Hematopoietic multipotent progenitor cell treated with erythropoietin and hydrocortisone succinate and interleukin-3 and kit ligand, for 6 days (in vitro differentiated cells): ENCODE measurements at places on chromosomes 3 and 15.

GRCh38 chr15:100170291-100171210 is 171.2 kb downstream of the ADAMTS17 start:
- no peak for DNase-seq

DNA sequence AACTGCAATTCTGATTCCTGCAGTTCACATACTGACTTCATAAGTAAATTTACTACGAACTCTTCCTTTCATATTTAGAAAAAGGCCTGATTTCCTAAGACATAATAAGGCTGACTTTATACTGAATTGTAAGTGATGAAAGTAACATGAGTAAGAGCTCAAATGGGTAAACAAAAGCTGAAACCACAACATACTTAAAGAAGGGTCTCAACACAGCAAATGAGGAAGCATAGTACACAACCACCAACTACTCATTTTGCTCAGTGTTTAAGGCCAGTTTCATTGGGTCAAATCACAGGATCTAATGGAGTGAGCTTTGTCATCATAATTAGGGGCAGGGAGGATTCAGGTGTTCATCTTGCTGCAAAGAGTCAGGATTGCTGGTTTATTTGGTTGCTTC is 81.4 kb downstream of the SETD2 start:
- DNase-seq = peak; percentile 5

DNA sequence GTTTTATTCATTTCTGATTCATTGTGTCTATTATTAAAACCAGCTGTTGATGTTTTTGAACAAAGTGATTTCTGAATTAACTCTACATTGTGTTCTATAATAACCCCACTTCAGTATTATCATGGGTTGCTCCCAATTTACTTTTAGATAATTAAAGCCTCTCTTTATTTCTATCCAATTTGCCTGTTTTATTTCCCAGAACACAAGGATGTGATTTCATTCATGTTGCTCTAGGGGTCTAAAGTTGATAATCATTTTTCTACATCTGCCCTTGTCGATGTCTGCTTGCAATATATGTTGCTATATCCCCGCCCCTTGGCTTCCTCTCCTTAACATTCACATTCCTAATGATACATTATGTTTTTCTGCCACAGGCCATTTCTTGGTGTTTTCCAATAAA is 747.3 kb downstream of the CADM2 start:
- DNase-seq = no peak

GRCh38 chr3:13702286-13702685 is 153.4 kb downstream of the FBLN2 start:
- no peak for DNase-seq

DNA sequence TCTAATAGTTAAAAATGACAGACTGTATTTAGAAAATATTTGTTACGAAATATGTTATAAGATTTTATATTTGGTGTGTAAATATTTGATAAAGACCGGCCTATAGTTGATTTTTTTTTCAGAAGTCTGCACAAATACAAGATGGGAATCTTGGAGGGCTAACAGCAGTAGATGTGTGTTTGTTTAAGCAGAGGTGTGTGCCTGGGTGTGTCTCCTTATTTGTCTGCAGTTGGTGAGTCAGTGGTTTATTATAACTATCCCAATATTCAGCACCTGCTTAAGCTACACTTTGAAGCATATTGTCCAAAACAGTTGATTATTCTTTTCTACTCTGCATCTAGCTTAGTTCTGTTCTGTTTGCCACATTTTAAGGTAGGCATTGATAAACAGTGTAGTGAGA is 12.4 kb downstream of the GLCE start:
- no peak for DNase-seq

DNA sequence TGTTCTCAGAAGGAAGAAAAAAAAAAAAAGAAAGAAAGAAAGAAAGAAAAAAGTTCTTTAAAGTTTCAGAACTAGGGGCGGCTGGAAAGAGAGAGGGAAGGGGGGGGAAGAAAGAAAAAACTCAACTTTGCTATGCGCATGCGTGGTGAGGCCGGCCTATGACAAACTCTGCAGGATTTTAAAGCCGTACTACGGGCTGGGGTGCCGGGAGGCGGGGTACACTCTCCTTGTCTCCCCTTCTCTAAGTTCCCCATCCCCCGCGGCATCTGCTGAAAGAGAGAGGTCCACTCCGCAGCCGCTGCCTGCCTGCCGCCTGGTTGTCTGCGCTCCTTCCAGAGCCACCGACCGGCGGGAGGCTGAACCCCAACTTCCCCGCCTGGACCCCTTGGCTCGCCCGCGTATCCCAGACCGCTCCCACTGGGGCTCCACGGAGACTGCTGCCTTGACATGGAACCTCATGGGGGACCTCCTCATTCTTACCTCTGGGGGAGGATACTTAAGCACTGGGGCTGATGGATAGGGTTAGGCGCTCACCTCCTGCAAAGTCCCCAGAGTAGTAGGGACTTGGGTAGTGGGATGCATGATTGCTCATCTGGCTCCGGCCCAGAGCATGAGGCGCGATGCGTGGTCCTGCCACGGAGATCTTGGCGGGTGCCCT is 1.4 kb upstream of the WNT5A start:
- DNase-seq = peak; percentile 37

GRCh38 chr3:154904328-154904727 is 175.8 kb upstream of the MME start:
- peak; percentile 43 for DNase-seq

DNA sequence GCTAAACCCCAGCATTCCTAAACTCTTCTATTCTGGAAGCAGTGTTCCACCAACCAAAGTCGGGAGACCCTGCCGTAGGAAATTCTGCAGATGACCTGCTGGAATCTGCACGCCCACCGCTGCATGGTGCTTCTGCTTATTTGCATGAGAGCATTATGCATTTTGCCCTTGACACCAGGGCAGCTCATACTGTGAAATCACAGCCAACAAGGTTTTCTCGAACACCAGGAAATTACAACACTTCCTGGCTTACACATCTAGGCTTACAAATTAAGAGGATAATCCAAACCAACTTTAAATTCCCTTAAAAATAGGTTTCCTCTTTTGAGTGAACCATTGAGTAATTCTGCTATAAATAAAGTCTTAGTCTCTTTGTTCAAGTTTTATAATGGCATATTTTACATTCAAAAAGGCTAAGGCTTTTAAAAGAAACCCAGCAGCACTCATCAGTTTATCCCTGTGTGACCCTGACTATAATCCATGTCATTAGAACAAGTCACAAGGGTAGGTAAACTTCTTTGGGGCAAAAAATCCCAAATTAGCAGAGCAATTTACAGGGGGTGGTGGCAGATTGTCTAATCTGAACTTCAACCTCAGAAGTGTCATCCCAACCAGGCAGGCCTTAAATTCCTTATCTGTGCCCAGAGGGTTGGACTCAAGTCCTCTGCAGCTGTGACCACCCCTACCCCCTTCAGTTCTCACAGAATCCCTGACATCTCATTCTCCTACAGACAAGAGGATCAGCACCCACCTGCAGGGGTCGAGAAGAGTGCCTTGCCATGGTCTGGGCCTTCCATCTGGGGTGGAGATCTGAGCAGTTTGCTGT is 33.5 kb upstream of the RBP1 start:
- DNase-seq = peak; percentile 31

GRCh38 chr3:5510300-5510699 is 322.8 kb downstream of the EDEM1 start:
- DNase-seq = no peak

DNA sequence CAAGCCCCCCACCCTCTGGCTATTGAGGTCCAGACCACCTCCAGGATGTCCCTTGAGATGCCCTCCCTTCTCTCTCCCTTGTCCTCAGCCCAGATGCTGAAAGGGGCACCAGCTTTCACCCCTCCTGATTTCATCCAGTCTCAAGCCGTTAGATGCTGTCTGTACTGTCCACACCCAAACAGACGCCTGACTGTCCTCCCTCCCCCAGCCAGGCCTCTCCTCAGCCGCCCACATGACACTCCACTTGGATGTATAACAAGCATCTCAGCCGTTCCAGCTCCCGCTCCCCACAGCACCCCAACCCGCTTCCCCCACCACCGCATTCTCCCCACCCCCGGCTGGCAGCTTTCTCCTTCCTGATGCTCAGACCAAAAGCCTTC is 25.0 kb upstream of the CYP11A1 start:
- DNase-seq = peak; percentile 92

GRCh38 chr15:49823987-49824774 is 203.3 kb downstream of the DTWD1 start:
- no peak for DNase-seq

DNA sequence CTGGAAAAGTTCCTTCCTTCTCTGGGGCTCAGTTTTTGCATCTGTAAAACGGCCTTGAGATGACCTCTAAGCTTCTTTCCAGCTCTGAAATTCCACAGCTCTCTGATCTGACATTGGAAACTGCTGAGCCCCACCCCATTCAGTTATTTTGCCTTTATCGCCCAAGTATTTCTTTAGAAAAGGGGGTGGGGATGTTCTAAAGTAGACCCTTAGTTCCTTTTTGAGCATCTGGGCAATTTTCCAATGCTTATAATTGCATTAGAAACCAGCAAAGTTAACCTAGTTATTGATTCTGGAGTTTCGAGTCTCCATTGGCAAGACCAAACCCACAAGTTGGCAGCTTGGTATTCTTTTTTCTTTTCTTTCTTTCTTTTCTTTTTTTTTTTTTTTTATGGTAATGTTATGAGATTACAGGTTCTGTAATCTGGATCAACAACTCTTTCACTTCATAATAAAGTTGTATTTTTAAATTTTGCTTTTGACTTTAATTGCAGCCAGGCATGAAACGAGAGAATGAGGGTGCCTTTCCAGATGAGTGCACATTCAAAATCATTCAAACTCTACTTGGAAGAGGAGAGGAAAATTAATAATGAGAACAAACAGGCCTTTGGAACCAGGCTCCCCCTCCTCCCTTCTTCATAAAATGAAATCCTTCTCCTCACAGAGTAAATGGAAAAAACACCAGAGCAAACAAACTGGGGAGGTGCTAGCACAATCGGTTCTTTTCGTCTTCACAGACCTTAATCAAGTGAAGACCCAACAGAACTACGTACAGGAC is 76.8 kb upstream of the LRIG1 start:
- no peak for DNase-seq

DNA sequence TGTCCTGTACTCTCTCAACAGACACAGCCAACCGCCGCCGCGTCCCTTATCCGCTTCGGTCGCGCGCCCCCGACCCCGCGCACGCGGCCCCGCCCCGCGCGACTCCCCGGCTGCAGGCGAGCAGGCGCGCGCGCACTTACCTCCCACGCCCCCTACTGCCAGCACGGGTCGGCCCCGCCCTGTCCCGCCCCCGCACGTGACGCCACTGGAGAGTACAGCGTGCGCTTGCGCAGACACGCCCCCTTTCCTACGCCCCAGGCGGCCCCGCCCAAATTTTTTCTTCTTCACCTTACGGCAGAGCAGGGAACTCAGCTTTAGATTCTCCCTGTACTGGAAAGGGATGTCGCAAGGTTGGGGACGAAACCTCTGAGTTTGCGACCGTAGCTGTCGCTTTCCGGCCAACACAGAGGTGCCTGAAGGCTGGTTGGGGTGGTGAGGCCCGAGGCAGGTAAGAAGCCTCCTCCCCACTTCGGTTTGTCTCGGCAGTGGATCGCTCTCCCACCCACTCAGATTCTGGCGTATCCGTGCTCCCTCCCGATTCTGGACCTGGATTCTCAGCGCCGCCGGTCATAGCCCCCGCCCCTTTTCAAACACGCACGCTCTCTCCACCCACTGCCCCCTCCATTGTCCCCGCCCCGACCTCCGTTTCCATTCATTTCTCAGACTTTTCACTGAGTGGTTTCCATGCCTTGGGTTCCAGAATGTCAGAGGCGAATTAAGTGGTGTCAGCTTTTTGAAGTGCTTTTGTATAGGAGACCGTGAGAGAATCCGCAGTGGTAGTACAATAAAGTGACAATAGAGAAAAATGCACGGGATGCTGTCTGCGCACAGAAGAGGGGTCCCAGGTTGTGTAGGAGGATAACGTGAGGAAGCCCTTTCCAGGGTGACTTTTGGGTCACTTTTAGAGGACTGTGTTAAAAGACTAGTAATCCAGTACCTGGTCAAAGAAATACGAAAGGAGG is at the start of the genes MYO9A and SENP8:
TSS of gene MYO9A (minus strand) at position 134 of the 962 bp plus-strand sequence. CDS start 71,587 bp downstream, outside the sequence.
TSS of gene SENP8 (plus strand) at position 387 of the 962 bp plus-strand sequence. CDS start 21,221 bp downstream, outside the sequence.
- peak; percentile 100 for DNase-seq

- DNase-seq = peak; percentile 63
Observed at GRCh38 chr15:81256916-81257315, 60.2 kb downstream of the IL16 start.

- no peak for DNase-seq
Observed at GRCh38 chr3:73610493-73610892, 14.2 kb downstream of the PDZRN3 start.

DNA sequence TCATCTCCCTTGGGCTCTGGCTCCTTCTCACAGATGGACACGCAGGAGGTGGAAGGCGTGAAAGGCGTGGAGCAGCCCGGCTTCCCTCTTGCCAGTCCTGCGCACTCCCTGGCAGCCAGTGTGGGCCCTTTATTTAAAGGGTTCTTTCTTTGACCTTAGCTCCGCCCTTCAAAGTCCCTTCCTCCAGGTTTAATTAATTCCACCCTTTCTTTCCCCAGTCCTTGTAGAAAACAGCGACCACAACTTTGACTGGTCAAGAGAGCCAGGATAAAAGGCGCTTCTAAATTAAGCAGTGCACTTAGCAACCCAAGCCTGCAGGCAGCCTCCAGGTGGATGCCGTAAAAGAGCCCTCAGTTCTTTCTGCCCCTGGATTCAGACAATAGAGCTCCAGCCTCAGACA is at the start of gene HDC:
TSS of gene HDC (minus strand) at position 107 of the 400 bp plus-strand sequence. CDS start at position 4, 103 bp downstream.
- no peak for DNase-seq

DNA sequence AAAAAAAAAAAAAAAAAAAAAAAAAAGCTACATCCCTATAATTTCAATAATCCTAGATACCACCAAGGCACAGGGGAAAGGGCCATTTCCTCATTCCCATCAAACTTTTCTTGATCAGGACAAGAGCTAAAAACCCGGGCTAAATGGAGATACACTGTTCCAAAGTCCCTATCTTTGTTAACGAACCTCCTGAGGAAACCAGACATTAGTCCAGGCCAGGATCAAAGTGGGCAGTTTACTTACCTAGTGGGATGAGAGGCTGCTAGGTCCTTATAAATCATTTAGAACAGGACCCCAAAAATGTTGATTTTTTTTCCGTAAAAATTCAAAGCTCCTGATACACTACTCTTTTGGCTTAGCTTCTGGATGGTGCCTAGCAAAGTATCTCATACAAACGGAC is 35.6 kb downstream of the UBR1 start:
- DNase-seq = no peak
